NCI-H187 treated with DMSO at 0.1 percent for 48 hours (cell line): ENCODE measurements at places on chromosomes 12 and 14.
A peak's percentile ranks its signal among the peaks of the same experiment; 100 is the strongest.

- no peak for DNase-seq
Measured at GRCh38 chr12:109296431-109296830, 12.7 kb downstream of the FOXN4 start.

GRCh38 chr14:21917699-21918436, 244.2 kb upstream of the OR4E1 start:
- DNase-seq = no peak

GRCh38 chr14:36243183-36243582, 66.7 kb upstream of the PTCSC3 start:
- no peak for DNase-seq

DNA sequence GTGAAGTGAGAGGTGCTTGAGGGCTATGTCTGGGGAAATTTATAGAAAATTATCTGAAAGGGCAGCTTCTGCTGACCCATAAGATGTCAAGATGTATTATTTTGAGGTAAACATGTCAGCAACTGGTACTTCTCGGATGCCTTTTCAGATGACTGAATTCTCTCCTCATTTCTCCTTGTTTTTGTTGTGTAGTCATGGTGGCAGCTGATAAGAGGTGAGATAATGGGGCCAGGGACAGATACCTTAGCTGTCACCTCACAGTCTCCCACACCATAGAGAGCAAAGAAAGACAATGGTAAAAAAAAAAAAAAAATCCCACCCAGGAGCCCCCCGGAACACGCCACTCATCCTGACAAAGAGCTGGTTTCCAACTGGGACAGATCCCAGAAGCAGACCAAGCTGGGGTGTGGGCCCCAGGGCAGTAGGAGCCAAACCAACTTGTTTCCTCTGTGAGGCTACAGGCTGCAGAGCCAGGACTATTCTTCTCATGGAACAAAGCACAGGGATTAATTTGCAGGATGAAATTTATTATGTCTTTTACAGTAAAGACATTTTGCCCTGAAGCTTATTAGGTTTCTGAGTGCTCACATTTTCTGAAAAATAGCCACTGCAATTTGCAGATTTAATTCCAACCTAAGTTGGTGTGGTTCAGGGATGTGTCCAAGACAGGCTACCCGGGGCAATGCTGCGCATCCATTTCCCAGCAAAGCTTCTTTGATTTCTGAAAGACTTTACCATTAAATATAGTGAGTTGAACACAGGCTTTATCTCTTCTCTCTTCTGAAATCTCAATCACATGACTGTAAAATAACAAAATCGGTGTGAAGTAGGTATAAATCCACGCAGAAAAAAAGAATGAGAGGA, 52.2 kb downstream of the NDUFA12 start:
- no peak for DNase-seq

DNA sequence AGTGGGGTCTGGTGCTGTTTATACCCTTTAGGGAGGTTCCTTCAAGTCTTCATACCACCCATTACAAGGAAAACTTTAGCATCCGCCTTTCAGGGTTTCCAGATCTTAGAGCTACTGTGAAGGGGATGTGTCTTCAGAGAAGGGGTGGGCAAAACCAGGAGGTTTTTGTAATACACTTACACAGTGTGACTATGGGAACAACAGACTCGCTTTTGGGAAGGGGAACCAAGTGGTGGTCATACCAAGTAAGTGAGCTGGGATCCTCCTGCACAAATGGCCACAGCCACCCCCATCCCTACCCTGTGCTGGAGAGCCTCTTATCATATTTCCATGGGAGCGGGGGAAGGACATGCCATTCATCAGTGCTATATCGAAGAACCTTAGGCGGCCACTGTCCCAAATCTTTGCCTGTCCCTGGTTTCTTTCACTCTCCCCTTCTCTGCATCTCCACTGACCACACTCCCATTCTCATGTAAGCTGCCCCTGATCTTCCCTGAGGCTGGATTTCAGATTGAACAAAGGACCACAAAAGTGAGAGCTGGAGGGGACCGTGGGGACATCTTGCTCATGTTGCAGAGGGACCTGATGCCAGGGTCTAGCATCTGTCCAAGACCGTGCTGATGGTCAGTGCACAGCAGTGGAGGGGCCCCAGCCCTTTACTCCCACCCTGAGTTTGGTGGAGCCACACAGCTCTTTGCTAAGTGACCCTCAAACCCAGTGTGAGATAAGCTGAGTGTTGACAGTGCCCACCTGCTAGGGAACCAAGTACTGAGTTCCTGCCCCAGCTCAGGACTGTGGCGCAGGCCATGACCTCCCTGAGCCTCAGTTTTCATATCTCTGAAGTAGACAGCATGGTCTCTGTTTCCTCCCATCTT, 51.4 kb downstream of the DAD1 start:
- DNase-seq = no peak

GRCh38 chr12:46005151-46005797, 14.9 kb upstream of the SCAF11 start:
- no peak for DNase-seq

- DNase-seq = no peak
Measured at GRCh38 chr12:108831309-108831991, 25.9 kb downstream of the SSH1 start.

- DNase-seq = no peak
Measured at GRCh38 chr14:37596790-37597472, 1.5 kb downstream of the TTC6 start.

DNA sequence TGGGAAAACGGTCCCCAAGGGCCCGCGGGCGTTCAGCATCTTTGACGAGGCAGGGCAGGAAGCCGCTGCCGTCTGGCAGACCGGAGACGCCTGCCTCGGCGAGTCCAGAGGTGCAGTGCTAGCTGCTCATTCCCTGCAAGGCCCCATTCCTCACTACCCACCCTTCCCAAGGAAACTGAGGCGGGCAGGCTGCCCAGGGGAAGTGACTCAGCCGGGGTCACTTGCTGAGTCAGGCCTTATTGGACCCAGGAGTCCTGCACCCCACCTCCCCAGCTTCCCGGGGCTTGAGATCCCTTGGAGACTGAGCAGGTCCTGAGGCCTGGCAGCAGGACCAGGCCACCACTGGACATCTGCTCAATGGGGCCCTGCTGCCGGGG, 3.7 kb downstream of the SH2B3 start:
- no peak for DNase-seq

DNA sequence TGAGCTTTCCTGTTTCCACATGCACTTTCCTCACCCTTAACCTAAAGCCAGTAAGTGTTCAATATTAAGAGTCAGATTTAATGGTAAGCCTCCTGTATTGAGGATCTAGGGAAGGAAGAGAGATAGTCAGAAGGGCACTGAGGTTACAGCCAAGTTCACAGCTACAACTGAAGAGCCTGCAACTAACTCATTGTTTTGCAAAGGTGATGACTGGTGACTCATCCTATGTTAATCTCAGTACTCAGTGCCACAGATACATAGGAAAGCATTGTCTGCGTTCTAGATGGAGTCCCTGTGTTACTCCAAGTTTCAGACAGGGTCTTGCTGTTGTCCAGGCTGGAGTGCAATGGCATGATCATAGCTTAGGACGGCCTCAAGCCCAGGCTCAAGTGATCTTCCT, 157.0 kb upstream of the RBM19 start:
- no peak for DNase-seq

DNA sequence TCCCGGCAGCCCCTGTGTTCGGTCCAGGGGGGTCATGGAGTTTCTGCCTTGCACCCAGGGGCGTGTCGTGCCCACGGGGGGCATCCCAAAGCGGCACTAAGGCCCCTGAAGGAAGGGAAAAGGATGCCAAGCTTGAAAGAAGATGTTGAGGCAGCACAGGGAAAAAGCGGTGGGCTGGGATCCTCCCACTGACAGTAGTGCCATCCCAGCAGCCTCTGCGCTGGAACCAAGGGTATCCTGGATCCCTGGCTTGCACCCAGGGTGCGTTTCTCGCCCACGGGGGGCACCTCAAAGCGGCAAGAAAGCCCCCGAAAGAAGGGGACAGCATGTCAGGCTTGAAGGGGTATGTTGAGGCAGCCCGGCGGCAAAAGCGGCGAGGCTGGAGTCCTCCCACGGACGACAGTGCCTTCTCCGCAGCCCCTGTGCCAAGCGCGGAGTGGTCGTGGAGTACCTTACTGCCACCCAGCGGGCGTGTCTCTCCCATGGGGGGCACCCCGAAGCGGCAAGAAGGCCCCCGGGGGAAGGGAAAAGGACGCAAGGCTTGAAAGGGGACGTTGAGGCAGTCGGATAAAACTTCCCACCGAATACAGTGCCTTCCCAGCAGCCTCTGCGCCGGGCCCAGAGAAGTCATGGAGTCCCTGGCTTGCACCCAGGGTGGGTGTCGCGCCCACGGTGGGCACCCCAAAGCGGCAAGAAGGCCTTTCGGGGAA, 164.4 kb upstream of the ALG10B start:
- DNase-seq = no peak

- DNase-seq = no peak
Measured at GRCh38 chr12:70383484-70383883, 17.4 kb downstream of the KCNMB4 start.

DNA sequence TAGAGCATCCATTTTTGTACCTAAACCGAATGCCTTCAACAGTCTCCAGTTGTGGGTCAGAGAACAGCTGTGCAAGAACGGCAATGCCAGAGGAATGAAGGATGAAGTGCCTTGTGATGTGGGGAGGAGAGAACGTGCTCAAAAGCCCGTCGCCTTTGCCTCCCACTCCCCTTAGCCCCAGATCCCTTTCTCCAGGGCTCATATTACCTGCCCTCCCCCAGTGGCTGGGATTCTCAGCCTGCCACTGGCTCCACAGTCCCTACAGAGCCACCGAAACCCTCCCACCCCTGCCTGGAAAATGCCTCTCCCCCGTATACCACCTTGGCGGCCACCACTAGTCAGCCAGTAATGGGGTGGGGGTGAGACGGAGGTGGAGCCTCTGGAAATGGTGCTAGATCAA, 158.5 kb downstream of the ZFP36L1 start:
- DNase-seq = no peak

- no peak for DNase-seq
Measured at GRCh38 chr12:45296046-45296586, 80.2 kb downstream of the ANO6 start.

GRCh38 chr12:97464385-97465321, 2.0 kb downstream of the RMST start:
- peak; percentile 86 for DNase-seq

DNA sequence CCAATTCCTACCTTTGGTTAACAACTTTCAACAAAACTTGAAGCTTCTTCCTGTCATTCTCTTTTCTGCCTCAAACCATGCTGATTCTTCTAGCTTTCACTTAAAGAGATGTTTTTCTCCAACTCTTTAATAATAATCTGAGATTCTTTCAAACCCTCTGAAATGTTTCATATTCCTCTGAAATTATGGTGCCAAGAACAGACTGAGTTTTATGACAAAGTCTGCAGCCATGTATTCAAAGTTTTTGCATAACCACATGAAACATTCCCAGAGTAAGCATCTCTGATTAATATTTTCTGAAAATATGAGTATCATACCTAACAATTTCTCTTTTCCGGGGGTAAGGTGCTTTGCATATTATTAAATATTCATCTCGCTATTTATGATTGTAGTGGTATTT, 59.1 kb upstream of the DCN start:
- no peak for DNase-seq

DNA sequence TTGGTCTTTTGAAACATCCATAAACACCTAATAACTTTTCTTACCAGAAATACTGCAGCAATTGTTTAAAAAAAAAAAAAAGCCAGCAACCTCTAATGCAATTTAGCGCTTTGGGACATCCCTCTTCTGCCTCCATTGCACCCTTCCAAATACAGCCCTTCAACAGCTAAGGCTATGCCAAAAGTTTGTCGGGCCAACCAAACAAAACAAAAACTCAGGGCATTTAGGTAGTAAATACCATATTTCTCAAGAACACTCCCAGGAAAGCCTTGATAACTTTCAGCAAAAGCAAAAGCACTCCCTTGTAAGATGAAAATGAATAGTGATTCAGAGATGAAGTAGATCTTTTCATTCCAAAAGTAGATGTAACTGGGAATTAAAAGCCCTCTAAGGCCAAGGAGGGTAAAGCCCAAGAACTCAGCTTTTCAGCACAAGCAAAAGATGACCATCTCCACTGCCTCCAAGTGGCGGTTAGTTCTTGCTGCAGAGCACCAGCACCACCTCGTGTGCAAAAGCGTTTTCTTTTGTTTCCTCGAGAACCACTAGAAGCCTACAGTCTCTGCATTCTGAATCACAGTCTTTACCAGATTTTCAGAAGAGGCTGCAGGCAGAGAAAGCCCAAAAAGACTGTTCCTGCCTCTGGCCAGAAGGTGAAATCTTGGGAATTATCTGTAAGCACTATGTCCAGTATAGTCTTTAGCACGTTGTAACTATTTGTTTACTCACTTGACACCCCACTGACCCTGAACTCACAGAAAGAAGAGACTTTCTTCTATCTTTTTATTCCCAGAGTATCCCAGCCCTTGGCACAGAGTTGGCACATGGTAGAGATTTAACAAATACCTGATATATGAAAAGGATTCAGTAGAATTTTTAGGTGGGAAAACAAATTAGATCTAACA, 53.1 kb downstream of the SIX6 start:
- peak; percentile 82 for DNase-seq

DNA sequence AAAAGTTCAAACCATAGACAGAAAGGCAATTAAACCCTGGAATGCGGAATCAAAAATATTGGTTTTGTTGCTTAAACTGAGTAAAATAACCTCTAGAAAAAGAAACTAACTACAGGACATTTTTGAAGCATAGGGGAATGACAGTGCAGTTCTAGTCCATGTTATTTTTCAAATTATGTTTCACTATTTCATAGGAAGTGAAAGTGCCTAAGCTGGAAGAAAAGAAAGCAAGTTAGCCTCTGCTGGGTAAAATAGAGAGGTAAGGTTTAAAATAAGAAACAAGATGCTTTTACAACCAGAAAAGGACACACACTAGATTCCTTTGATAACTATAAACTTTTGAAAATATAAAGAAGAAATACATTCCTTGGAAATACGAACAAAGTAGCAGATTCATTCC, 1.1 kb downstream of the CLECL1 start:
- no peak for DNase-seq

- no peak for DNase-seq
Measured at GRCh38 chr12:89450907-89451306, 73.7 kb downstream of the GALNT4 start.

DNA sequence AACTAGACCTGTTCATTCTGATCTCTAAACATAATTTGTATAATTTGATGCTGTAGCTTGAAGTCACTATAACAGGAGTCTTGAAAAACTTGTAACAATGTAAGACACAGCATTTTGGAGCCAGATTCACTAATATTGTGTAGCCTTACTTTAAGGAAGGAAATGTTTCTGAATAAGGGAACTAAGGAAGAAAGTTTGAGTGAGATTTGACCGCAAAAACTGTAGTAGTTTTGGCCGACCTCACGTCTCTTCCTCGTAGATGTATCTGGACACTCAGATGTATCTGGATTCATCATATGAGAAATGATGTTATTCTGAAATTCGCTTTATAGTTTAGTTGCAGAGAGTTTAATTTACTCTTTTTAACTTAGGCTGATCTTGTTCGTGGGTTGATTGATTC, 13.9 kb upstream of the DNAH10 start:
- no peak for DNase-seq

GRCh38 chr12:48486261-48486660, 4.0 kb downstream of the C12orf54 start:
- no peak for DNase-seq

GRCh38 chr12:49296034-49296835, 1.3 kb downstream of the PRPH start:
- DNase-seq = peak; percentile 41
